Stimulated activated CD4-positive, alpha-beta T cell treated with anti-CD3 and anti-CD28 coated beads, Interleukin-1b, Interleukin-23, amount 100 ng/mL, for 4 hours (primary cell): ENCODE measurements at places on chromosomes 2 and 18.
A peak's percentile ranks its signal among the peaks of the same experiment; 100 is the strongest.

- peak; percentile 52 for DNase-seq
Observed at GRCh38 chr2:105329561-105330495, at the start of gene TGFBRAP1. TSS of gene TGFBRAP1 (minus strand) at chr2:105329735. CDS start at chr2:105308301, 21,434 bp downstream.

- no peak for DNase-seq
Observed at GRCh38 chr2:53509831-53510388, 257.7 kb upstream of the CHAC2 start.

DNA sequence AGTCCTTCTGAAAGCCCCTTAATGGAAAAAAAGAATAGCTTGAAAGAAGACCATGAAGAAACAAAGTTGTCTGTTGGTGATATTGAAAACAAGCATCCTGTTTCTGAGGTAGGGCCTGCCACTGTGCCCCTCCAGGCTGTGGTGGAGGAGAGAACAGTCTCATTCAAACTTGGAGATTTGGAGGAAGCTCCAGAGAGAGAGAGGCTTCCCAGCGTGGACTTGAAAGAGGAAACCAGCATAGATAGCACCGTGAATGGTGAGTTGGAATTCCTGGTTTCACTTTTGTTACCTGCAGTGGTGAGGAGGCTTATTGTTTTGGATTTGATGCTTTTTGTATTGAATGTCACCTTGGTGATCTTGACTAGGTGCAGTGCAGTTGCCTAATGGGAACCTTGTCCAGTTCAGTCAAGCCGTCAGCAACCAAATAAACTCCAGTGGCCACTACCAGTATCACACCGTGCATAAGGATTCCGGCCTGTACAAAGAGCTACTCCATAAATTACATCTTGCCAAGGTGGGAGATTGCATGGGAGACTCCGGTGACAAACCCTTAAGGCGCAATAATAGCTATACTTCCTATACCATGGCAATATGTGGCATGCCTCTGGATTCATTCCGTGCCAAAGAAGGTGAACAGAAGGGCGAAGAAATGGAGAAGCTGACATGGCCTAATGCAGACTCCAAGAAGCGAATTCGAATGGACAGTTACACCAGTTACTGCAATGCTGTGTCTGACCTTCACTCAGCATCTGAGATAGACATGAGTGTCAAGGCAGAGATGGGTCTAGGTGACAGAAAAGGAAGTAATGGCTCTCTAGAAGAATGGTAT is 13.3 kb downstream of the SLC20A1 start:
- no peak for DNase-seq

DNA sequence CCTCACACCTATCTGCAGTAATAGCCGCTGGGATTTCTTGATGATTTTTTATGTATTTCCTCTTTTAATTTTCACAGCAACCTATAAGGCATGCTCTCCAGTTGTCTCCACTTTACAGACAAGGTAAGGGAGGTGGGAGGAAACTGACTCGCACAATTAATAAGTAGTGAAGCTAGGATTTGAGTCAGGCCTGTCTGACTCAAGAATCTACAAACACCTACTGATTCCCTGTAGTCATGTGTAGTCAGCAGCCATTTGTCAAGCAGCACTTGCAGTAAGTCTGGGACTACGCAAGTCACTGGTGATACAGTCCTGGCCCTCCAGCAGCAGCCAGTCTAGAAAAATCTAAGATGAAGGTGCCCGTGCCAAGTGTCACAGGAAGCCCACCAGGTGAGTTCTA is 193.6 kb upstream of the PKDCC start:
- no peak for DNase-seq

GRCh38 chr2:127128445-127128904 is 21.5 kb upstream of the BIN1 start:
- DNase-seq, result no peak

- no peak for DNase-seq
Observed at GRCh38 chr2:230012267-230012884, 56.3 kb downstream of the SLC16A14 start.

- no peak for DNase-seq
Observed at GRCh38 chr2:101356521-101356920, 30.8 kb downstream of the CREG2 start.

DNA sequence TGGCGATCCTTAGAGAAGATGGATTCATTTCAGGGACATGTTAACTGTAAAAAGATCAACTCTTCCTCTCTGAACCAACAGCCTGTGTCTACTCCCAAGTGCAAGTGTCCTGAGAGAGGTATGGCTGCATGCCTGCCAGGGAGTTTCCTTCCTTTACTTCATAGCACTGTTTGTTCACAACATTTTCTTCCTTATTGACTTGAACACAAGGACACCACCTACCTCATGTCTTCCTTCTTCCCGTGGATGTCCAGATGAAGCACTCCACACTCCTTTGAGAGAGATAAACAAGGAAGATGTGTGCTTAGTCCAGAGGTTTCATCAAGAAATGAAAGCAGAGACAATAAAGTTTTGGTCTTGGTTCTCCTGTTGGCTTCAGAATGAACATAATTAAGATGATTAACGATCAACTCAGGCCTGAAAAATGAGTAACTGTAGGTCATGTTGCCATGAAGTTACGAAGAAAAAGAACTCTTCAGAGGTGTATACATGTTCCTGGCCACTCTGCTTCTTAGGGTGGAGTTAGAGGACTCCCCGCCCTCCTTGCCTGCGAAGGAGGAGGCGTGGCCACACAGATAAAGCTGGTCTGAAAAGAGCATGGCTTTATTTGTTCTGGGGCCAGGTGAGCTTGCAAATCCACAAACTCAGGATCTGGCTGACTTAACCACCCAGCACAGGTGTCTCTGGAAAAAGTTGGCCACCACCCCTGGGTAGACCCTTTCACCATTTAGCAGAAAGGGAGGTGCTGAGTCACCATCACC is 155.0 kb upstream of the KCTD1 start:
- DNase-seq, result no peak

- no peak for DNase-seq
Observed at GRCh38 chr2:159441182-159441581, 154.7 kb upstream of the WDSUB1 start.

GRCh38 chr2:110791435-110791834 is 59.1 kb downstream of the ACOXL start:
- no peak for DNase-seq

DNA sequence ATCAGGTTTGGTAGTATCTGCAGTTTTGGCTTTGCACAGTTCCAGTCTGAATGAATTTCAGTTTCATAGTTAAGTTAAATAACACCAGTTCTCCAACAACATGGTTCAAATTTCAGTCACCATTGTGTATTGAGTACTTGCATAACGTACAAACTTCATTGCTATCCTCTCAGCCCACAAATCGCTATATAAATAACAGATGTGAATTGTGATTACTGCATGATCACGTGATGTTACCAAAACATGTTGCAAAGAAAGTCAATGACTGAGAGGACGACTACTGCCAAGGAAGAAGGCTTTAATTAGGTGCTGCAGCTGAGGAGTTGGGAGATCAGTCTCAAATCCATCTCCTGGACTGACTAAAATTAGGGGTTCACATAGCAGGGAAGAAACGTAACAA is 48.2 kb downstream of the COL4A4 start:
- DNase-seq, result no peak

DNA sequence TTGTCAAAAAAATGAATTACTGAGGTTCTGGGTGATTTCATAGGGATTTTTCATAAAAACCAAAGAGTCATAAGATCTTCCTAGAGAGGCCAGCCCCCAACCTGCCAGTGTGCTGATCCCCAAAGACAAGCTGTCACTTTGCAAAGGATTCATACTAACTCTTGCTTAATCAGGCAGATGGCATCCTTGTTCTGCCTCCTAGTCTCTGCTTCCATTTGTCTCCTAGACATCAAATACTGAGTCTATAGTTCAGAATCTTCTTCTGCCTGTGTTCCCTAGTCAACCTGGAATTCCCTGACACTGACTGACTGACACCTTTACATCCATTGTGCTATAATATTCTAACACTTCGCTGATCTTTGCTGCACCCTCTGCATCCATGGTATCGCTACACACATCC is 84.9 kb downstream of the SLC8A1 start:
- DNase-seq, result no peak

DNA sequence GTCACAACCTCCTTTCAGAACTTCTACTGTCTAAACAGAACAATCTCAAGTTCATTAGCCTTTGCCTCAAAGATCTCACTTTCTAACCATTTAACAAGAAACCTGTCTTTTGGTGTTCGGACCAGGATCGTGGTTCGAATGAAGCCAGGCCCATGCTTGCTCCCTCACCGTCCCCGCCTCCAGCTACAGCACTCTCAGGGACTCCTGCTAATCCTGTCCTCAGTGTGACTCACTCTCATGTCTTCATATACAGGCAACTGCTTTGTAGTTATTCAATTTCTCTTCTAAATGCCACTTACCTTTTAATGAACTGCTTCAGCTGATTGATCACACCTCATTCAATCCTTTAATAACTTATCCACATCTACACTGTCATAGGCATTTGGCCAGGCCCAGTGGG is 15.8 kb downstream of the SERTAD2 start:
- DNase-seq, result no peak

- no peak for DNase-seq
Observed at GRCh38 chr18:76259711-76260110, 235.3 kb downstream of the ZNF516 start.

DNA sequence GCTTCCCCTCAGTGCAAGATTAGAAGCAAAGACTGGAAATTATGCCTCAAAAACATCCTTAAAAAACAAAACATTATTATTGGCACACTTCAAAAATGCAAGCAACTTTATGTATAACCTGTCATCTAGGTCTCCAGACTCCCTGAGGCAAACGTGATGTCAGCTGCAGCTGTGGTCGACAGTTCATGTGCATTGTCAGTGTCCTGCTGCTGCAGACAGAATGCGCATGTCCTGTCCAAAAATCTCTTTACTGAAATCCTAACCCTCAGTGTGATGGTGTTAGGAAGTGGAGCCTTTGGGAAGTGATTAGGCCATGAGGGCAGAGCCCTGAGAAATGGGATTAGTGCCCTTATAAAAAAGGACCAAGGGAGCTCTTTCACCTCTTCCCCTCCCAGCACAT is 126.9 kb downstream of the CYRIA start:
- no peak for DNase-seq

- no peak for DNase-seq
Observed at GRCh38 chr18:76056471-76057110, 438.5 kb downstream of the ZNF516 start.

GRCh38 chr2:54639609-54640008 is 83.9 kb upstream of the EML6 start:
- no peak for DNase-seq

DNA sequence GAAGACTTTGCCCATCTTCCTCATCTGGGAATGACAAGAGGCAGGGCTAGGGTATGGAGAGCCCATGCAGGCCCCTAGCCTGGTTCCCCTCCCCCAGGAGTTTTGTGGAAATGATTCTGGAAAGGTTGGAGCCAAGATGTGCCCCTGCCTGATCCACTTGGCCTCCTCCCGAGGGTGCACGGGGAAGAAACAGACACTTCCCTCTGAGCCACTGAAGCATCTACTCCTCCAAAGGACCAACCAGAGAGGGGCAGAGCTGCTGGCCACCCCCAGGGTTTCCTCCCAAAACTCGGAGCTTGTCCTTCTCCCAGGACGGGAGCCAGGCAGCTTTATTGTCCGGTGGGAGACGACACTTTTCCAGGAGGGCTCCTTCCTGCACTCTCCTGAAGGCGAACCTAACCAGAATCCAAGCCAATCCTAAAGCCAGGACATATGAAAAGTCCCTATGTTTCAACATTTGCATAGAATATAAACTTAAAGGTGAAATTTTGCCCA is 149.2 kb upstream of the COPS8 start:
- no peak for DNase-seq

DNA sequence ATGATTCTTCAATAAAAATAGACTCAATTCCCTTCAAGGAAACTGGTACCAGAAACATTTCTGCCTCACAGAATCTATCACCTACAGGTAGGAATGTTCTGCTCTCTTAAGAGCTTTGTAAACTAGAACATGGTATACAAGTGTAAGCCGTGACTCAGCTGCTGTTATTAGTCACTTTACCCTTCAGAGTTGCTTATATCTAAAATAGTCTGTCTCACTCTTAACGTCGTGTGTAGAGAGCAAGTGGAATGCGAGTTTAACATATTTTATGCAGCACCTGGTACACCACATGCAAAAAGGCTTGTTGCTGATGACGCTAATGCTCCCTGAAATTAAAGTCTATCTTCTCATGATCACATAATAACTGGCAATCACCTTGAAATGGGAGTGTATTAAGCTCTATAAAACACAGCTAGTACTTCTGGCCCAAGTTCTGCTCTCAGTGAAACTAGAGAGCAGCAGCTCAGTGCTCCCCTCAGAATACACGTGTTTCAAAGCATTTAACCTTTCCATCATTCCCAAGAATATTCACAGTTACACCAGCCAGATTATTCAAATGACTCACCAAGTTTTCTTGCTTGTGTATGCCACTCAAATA is 420.0 kb downstream of the ZEB2 start:
- no peak for DNase-seq

GRCh38 chr2:162838136-162838497 is 450 bp downstream of the KCNH7 start:
- DNase-seq, result no peak

DNA sequence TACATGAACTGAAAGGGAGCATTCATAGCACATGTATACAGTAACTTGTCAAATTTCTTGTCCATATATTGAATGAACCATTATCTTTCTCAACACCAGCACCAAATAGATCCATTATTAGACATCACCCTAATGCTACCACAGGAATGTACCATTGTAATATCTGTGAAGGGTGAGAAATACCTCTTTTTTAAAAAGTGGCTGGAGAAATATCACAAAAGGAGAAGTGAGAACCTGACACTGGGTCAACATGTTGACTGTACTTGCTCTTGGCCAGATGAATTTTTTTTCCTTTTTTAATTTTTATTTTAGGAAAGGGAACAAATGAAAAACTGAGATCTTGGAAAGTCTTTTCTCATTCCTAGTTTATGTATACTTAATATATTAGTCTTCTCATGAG is 63.5 kb downstream of the CAVIN2 start:
- no peak for DNase-seq

DNA sequence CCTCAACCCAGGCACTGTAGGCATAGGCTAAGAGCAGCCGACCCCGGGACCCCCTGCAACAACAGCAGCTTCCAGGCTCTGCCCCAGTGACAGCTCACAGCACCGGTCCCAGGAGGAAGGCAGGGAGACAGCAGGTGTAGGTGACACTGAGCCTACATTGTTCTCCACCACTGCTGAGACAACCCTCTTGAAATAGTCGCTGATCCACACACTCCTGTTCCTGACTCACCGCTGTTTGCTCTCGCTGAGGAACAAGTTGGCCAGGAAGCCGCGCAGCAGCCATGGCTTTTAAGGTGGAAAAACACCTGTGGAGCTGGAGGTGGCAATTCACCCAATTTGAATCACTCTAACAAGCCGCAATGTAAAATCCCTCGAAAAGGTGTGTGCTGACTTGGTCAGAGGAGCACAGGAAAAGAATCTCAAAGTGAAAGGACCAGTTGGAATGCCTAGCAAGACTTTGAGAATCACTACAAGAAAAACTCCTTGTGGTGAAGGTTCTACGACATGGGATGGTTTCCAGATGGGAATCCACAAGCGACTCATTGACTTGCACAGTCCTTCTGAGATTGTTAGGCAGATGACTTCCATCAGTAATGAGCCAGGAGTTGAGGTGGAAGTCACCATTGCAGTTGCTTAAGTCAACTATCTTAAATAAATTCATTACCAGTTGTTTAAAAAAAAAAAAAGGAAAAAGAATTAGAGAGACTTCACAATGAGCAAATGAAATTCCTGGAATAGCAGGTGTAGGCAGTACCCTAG is 167.5 kb downstream of the ARL4C start:
- no peak for DNase-seq

- no peak for DNase-seq
Observed at GRCh38 chr18:48440924-48441323, 31.7 kb upstream of the ZBTB7C start.
